Hindlimb muscle (tissue), 1 donor: ENCODE measurements at places on chromosomes 3 and 15.

DNA sequence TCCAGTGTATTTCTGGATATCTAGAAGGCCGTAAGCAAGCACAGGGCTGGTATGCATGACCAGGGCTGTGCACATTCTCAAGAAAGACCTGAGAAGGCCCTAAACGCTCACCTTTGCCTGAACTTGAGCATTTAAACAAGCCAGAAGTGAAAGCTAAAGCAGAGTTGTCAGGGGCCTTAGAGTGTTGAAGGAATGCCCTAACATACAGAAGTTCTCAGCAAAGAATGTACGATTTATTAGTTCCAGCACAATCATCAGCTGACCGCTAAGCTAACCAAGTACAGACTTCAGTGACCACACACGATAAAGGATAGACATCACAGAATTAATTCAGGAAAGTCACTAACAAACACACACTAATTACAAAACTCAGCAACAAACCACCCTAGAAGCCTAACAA lies 8.7 kb downstream of the HLTF start:
- DNase-seq: no peak

DNA sequence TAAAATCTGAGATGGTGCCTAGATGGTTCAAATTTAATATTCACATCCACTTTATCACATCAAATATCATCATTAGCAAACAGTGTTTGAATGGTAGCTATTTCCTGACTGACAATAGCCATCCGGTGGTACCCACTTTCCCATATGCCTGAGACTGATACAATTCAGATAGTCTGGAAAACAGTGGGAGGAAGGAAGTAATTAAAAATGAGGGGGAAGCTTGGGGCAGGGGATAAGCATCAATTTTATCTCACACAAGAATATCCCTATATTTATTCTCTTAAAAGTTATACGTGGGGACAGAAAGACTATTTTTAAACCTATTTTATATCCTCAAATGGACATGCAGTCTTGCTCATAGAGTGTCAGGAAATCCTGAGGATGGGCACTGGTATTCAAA lies 122.5 kb upstream of the GAP43 start:
- DNase-seq: no peak

DNA sequence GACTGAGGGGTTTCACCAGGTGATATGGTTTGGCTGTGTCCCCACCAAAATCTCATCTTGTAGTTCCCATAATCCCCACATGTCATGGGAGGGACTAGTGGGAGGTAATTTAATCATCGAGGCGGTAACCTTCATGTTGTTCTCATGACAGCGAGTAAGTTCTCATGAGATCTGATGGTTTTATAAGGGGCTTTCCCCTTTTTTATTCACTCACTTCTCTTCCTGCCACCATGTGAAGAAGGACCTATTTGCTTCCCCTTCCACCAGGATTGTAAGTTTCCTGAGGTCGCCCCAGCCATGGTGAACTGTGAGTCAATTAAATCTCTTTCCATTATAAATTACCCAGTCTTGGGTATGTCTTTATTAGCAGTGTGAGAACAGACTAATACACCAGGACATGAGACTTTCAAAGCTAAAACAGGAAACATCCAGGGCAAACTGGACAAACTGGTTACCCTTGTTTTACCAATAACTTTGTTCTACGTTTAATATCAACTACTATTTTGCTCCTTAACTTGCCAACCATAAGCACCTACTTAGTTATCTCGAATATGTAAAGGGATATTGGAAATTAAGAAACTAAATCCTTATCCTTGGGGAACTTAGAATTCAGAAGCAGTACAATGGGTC lies 98.2 kb downstream of the MYH15 start:
- no peak for DNase-seq

DNA sequence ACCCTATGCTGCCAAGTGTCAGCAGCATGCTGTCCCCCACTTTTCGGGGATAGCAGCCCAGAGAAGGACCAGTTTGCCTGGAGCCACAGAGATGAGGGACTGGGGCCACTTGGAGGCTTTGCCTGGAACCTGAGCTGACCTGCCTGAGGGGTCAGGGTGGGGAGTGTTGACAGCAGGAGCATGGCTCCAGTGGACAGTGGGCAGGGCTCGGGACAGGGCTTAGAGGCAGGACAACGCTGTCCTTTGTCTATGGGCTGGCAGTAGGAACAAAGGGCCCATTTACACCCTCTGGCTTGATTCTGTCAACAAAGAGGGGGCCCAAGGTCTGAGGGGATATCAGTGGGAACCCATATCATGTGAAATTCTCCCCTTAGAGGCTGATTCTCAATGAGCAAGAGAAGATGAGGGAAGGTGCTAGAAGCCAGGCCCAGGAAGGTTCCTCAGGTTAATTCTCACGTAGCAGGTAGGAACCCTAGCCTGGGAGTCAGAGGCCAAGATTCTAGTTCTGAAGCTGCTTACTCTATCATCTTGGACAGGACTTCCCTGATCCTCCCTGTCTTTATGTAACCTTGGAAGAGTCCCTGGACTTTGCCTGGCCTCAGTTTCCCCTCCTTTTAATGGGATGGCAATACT lies 29.7 kb upstream of the HHATL start:
- no peak for DNase-seq
